ENCODE measurements at places on chromosomes 7 and 10. TPM values are rescaled to one million over a fixed set of nuclear protein-coding genes. Genes with fewer than 3 reads are reported as not detected.

The EGR2 gene
- polyA plus RNA-seq, result 0.94 TPM

The SYT15B gene
- not detected for polyA plus RNA-seq

The CUZD1 gene
- not detected for polyA plus RNA-seq

The LRRTM3 gene
- 2.8 TPM for polyA plus RNA-seq

The UTF1 gene
- polyA plus RNA-seq, result not detected

The POU6F2 gene
- polyA plus RNA-seq, result 1.7 TPM

The TIMM23B gene
- polyA plus RNA-seq, result 16.5 TPM

The ECHDC3 gene
- 26.3 TPM for polyA plus RNA-seq

The FAM107B gene
- polyA plus RNA-seq, result 12.8 TPM
